Hair follicular keratinocyte (primary cell): ENCODE measurements at places on chromosomes 6 and 20. TPM values are rescaled to one million over a fixed set of nuclear protein-coding genes. Genes with fewer than 3 reads are reported as not detected.

Gene NRSN1
- total RNA-seq: not detected in 2 replicates

Gene ASIP
- total RNA-seq: not detected in 2 replicates

Gene GPLD1
- total RNA-seq: 0.31 TPM in 1 of 2 replicates, not detected in the other

Gene C20orf202
- total RNA-seq: not detected in 2 replicates

Gene ELOVL4
- total RNA-seq: 6.8 and 7.0 TPM in 2 replicates

Gene KCNK15
- under 0.01 TPM in 1 of 2 replicates, not detected in the other for total RNA-seq

Gene BTNL2
- total RNA-seq: not detected in 2 replicates

Gene PRR3
- total RNA-seq: 2.3 and 4.0 TPM in 2 replicates

Gene MYL9
- total RNA-seq: 2.7 and 8.3 TPM in 2 replicates

Gene TBXT
- total RNA-seq: not detected in 2 replicates
